ENCODE measurements at places on chromosomes 11 and 22. TPM values are rescaled to one million over a fixed set of nuclear protein-coding genes. Genes with fewer than 3 reads are reported as not detected.

GRCh38 chr22:24465566-24465965, 29.6 kb upstream of the UPB1 start:
- no peak for DNase-seq

DNA sequence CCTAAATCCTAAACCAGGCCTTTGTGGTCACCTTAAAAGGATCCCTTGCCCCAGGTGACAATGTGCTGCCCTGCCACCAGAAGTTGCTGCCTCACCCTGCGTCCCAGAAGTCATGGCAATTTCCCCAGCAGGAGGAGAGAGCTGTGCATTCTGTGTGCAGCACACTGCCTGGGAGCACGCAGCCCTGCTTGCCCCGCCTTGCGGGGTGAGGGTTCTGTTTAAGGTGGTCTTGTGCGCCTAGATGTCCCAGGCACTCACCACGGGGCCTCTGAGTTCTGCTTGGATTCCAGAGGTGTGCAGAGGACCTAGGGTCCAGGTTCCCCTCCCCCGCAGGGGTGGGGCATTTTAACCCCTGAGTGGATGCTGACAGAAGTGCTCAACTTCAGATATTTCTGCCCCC, 95.0 kb downstream of the GRAMD1B start:
- no peak for DNase-seq

- no peak for DNase-seq
Measured at GRCh38 chr11:31824879-31825837, 14.0 kb upstream of the PAX6 start.

Gene BEST1
- 1.3 TPM for total RNA-seq

Gene PGR
- not detected for total RNA-seq

Measured in chondrocyte (in vitro differentiated cells).